Activated CD8-positive, alpha-beta memory T cell treated with anti-CD3 and anti-CD28 coated beads for 1 hour (primary cell): ENCODE measurements at places on chromosomes 5 and 9.

GRCh38 chr9:38036359-38037084 is 32.5 kb downstream of the SHB start:
- DNase-seq = no peak

DNA sequence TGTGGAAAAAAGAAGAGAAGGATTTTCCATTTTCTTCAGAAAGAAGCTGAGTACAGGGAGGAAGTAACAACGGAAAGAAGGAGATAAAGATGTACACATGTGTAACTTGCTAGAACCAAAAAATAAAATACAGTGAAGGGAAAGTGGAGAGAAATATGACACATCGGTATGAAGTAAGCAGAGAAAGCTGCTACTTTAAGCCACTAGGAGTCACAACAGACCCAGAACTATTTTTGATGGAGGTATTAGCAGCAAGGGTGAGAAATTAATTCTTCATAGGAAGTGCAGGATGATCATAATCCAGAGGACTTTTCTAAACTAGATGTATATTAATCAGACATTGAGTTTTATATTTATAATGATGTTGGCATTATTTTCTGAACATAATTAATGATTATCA is 88.5 kb downstream of the FAM174A start:
- no peak for DNase-seq

GRCh38 chr9:69109152-69109551 is 64.9 kb upstream of the TJP2 start:
- no peak for DNase-seq

DNA sequence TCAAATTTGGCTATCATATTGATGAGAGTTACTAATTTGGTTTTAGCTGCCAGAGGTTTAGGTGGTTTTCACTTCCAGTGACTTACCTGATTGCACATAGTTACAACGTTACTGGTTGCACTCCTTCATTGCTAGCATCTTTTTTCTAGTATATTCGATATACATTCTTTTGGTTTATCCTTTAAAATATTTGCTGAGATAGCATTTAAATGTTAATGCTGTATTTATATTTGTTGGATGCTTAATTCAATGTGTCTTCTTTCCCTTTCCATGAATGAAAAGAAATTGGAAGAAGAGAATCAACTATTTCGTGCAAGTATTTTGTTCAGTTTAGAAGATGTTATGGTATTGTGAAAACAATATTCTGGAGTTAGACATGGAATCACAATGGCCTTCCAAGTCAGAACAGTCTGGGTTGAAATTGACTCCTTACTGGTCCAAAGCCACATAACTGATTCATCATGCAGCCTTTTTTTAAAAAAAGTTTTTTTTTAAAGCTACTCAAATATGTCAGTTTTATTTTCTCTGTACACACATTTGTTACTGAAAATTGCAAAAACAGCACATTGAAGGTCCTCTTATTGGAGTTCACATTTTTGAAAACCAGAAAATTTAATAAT is 2.2 kb downstream of the SPIN1 start:
- no peak for DNase-seq

DNA sequence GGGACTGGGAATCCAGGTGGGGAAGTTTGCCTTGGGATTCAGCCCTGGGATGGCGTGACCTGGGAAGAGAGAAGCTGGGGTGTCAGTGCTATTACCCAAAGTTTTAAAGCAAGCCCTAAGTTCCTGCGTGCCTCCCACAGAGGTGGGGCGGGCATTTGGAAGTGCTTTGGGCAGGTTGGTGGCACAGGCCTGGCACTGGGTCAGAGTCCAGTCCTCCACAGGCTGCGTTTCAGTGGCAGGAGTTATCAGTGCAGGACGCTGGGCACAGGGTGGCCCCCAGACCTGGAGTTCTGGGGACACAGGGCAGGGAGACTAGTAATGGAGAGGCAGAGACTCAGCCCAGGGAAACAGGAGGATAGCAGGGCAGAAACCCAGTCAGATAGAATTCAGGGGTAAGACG is 147.2 kb downstream of the MAST4 start:
- DNase-seq = no peak

DNA sequence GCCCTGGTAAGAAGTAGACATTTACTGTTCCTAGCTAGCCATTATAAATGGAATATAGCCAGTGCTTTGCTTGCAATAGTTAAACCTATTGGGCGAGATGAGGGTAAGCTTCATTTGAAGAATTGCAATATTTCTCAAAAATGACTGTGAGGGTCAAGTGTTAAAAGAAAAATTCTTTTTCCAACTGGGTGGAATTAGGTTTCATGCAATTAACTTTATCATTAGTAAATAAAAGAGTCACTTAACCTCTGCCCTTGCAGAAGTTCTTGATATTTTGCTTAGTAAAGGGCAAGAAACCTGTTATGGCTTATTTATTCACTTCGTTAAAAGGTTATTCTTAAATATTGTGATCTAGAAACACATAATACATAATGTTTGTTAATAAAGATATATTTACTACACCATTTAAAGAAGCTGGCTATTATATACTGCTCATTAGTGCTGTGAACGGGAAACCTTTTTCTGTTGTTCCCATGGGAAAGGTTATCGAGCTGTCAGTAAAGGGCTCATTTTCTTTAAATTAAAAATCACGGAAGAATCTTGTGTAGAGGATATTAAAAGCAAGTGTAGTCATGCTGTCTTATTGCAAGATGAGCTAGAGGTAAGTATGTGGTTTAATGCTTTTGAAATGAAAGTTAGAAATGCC is 370.5 kb downstream of the CSNK1G3 start:
- no peak for DNase-seq

GRCh38 chr9:114256827-114257328 is 66.0 kb upstream of the ORM1 start:
- DNase-seq = no peak

- no peak for DNase-seq
These were observed 16.1 kb upstream of the RAI14 start for GRCh38 chr5:34639852-34640626.

GRCh38 chr5:152638996-152639552 is 234.0 kb upstream of the NMUR2 start:
- no peak for DNase-seq

GRCh38 chr5:59792983-59793585 is 100.4 kb downstream of the PDE4D start:
- DNase-seq = no peak

GRCh38 chr5:111772456-111773122 is 15.6 kb upstream of the NREP start:
- DNase-seq = no peak

DNA sequence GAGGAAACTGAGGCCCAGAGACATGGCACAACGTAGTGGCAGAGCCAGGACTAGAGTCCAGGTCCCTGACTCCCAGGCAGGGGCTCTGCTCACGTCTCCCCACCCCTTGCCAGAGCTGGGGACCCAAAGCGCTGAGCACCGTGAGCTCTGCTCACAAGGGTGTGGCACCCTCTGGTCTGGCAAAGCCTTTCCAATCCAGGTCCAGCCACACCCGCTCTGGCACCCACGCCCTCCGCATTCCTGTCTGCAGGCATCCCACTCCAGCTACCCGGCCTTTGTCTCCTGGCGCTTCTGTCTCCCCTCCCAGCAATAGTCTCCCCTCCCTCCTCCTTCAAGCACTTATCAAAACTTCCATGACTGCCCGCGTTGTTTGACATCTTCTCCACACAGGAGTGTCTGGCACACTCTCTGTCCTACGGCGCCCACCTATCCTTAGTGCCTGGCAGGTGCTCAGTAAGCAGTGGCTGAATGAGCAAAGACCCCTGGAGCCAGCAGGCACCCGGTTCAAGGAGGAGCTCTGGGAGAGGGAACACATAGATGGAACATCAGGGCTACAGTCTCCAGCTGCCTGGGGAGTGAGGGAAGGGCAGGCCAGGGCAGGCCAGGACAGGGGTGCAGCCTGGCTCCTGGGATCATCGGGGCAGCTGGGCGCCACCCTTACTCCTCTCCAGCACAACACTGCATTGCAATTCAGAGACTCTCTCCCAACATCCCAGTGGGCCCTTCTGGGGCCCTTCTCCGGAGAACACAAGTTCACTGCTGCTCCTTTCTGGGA is 12.0 kb downstream of the HIGD2A start:
- DNase-seq = no peak

DNA sequence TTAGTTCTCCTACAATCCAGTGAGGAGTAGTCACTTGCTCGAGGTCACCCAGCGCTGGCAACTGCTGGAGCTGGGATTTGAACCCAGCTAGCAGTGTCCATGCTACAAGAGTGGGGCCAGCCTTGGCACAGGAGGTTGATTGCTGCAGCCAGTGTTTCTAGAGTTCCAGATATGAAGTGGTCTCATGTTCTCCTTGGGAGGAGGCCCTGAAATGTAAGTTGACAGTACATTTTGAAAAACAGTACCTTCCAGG is 802 bp downstream of the CCDC107 start:
- no peak for DNase-seq

- peak; percentile 22 for DNase-seq
These were observed 2.0 kb downstream of the BRD3 start for GRCh38 chr9:134065612-134066419.

DNA sequence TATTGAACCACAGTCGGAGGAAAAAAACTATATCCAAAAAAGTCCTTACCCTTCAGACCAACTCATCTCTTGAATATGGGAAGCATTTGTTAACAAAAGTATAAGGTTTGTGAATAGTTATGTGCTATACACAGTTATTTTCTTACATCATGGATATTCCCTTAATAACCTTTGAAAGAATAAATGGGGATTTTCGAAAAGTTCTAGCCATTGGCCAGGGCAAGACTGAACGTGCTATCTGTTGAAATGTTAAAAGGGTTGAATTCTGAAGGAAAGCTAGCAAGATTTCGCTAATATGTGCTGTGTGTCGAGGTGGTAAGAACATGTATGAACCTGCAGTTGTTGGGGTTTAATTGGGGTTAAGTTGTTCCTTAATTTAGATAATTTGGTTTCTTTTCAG is 140.8 kb downstream of the SMARCA2 start:
- DNase-seq = no peak

DNA sequence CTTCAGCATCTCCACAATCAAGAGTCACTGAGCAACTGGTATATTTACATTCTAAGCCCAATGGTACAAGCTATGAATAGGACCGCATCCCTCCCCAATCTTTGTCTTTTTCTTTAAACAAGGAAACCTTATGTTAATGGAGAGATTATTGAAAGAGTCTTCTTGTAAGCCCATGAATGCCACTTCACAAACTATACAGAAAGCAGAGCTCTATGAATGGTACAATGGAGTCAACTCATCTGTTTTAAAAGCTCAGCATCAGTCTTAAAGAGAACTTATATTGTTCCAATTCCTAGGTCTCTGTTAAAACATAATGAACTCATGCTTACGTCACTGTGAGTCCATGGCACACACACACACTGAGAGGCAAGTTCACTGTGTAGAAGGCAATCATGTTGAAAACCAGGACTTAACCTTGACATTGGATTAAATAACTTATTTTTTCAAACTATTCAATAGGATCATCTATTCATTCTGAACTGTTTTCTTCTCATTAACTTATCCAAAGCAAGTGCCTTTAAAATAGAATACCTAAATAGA is 4.5 kb downstream of the NREP start:
- no peak for DNase-seq

GRCh38 chr5:108898257-108898656 is 150.6 kb downstream of the FER start:
- DNase-seq = no peak

DNA sequence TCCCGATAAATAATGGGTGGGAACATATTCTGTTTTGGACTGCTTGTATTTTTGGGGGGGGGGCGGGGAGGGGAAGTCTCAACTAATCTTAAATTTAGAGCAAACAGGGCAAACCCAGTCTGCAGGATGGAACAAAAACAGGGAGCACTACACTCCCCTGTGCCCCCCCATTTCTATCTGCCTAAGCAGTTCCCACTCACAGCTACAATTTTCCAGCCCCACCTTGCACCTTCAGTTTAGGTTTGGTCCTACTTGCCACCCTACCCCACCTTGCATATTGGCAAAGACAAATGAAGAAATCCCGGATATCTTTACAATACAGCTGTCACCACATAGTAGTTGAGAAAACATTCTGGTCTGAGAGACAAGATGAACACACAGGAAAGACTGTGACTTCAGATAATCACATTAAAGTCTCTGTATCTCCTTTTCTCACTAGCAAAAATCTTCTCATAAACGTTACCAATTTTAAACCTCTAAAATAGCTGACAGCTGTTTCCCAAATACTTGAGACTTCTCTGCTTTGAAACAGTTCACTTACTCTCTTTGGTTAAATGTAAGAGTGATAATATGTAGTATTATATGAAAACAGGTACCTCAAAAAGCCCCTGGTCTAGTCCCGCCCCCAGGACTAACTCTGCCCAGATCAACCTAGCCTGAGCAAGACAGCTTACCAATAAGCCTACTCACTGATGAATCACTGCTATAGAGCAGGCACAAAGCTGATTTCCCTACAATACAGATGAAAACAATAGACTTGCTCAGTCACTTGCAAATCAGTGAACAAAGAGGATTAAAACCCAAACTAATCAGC is 5.2 kb upstream of the RAPGEF6 start:
- DNase-seq = peak; percentile 11

GRCh38 chr5:6713274-6714225 is at the start of gene TENT4A:
Gene TENT4A, plus strand, starts transcription at chr5:6713432. Its CDS starts 552 bp downstream, at chr5:6713984.
- no peak for DNase-seq

DNA sequence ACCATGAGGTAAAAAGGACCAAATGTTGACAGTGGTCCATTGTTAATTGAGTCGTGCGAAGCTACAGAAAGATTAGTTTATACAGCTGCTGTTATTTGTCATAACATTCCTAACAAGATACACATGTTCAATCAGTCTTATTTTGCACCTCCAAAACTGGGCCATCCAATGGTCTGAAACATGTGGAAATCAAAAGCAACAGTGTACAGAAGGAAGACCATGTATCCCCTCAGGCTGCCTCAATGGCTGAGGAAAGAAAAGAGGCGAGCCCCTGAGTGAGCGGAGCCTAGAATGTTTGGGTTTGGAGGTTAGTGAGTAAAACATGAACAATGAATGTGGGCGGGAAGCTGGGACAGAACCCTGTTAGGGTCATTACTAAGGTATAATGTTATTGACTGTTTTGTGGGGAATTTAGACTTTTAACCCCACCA is 35.6 kb downstream of the NFIB start:
- DNase-seq = no peak

DNA sequence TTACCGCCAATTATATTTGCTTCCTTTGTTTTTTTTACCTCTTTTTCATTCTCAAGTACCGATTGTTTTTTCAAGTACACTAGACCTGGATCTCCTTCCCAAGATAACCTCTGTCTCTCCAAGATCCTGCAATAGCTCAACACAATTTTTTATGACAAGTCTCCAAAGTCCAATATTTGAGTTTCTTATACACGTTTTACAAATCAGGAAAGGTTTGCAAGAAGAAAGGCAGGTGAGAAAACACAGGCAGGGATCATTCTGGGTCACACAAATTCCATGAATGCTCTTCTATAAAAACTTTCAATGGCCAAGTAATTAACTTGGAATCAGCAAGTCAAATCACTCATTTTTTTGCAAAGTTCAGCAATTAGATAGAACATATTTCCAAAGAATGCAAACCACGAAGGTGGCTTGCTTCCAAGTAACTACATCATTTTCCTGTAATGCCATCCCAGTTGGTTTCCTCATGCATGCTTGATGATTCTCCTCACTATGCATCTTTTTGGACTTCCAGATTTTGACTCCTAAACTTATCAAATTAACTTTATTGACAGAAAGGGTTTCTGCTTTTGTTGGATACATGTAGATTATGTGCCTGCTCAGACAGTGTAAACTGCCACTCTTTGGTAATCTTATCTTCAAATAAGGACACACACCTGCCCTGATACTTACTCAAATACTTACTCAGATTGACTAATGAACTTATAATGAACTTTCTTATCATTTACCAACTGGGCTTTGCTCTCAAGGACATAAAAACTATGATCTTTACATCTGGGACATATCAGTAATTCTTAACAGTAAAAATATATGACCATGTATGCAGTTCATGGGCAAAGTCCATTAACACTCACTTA is 24.7 kb upstream of the IFNE start:
- no peak for DNase-seq

GRCh38 chr5:142342128-142342981 is 17.5 kb upstream of the SPRY4 start:
- no peak for DNase-seq
